ENCODE measurements at places on chromosomes 2 and 18. TPM values are rescaled to one million over a fixed set of nuclear protein-coding genes. Genes with fewer than 3 reads are reported as not detected.

SIX3 gene
- total RNA-seq = not detected

RMDN2 gene
- 6.3 TPM for total RNA-seq

APOB gene
- not detected for total RNA-seq

ZNF521 gene
- 9.9 TPM for total RNA-seq

SPP2 gene
- total RNA-seq = not detected

ABCB11 gene
- total RNA-seq = not detected

CACNB4 gene
- total RNA-seq = 2.3 TPM

GRHL1 gene
- total RNA-seq = 0.28 TPM

OSBPL6 gene
- 0.96 TPM for total RNA-seq

CFC1 gene
- total RNA-seq = not detected

SCYGR4 gene
- not detected for total RNA-seq

AGFG1 gene
- 65.7 TPM for total RNA-seq

RGPD4 gene
- total RNA-seq = under 0.01 TPM

VWA3B gene
- total RNA-seq = not detected

THOC1 gene
- 38.9 TPM for total RNA-seq

SERPINB2 gene
- total RNA-seq = 0.38 TPM

CHPF gene
- total RNA-seq = 192 TPM

TUBA4B gene
- total RNA-seq = not detected

SCYGR5 gene
- not detected for total RNA-seq

TXNDC2 gene
- total RNA-seq = not detected
